Stimulated activated naive CD4-positive, alpha-beta T cell treated with Interleukin-2 at 50 U/mL for 16 hours (primary cell): ENCODE measurements at places on chromosomes 11 and 22.
A peak's percentile ranks its signal among the peaks of the same experiment; 100 is the strongest.

DNA sequence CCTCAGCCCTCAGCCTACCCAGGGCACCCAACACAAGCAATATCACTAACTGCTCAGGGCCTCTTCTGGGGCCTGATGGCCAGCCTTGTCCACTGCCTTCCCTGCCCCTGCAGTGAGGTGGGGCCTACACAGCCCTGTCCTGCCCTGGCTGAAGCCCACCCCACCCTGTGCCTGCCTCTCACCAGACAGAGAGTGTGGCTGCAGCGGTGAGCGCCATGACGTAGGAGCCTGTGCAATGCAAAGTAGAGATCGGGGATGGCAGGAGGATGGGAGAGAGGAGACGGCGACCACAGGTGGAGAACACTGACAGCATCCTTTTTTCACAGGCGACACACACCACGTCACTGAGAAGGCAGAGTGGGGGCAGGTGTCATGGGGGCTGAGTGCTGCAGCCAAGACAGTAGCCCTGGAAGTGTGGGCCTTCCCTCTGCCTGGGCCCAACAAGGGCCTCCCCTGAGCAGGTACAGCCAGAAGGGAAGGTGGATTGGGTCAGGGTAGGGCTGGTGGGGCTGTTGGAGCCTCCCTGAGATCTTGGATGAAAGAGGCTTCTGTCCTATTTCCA lies 65.3 kb upstream of the CLTCL1 start:
- no peak for DNase-seq

DNA sequence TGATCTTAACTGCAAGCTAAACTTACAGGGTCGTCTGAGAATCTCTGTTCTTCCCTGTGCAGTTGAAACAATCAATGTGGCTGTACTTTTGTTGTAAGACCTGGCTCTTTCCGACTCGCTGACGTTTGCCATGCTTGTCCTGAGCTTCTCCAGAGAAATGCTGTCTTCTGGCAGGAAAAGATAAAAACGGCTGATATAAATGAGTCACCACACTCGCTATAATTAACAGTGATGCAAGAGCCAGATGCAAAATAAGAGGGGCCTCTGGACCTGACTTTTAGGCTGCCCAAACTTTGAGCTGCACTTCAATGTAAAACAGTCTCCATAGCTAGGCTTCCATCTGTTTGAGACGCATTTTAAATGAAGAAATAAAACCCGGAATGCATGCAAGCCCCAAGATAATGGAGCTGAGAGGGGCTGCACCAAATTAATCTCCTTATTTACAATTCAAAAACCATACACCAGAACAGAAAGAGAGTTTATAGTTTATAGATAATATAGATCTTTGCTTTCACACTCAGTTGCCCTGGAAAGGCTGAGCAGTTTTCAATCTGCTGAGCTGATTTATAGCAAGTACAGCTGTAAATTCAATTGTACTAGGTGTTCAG lies 48.5 kb downstream of the WT1 start:
- DNase-seq: no peak

DNA sequence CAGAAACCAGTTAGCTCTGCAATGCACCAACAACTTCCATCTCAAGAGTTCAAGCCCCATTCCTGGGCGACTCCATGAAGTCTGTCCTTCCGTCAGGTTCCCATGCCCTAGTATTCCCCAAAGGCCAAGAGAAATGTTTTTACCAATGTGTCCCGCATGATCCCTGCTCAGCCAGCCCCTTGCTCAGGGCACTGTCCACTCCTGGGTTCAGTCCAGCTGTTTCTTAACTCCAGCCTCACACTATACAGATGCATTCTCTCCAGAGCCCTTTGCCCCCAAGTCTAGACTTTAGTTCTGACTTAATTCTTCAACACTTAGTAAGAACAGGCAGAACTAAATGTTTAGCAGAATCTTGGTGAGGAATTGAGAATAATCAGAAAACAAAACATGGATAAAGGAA lies 497.5 kb downstream of the SOX6 start:
- DNase-seq: no peak

- peak; percentile 24 for DNase-seq
Measured at GRCh38 chr22:39253435-39254070, 8.8 kb upstream of the PDGFB start.

- no peak for DNase-seq
Measured at GRCh38 chr11:35376613-35377012, 42.7 kb downstream of the SLC1A2 start.

- DNase-seq: peak; percentile 19
Measured at GRCh38 chr11:75524665-75525432, 892 bp downstream of the GDPD5 start.

DNA sequence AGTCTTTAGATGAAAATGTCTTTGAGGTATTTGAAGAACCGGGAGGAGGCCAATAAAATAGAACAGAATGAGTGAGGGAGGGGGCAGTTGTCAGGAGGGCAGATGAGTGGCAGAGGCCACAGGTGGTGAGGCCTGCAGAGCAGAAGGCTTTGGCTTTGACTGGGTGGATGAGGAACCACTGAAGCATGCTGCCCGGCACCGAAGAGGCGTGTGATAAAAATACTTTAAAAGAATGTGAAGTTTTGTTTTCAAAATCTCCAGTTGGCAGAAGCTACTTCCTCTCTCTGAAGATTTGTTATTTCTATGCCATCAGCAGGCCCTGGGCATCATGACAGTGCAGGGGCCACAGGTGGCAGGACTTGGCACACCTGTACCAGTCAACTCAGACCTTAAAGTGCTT lies 6.3 kb downstream of the MS4A12 start:
- no peak for DNase-seq

GRCh38 chr11:4030197-4030596 lies 64.4 kb upstream of the RRM1 start:
- DNase-seq: no peak

GRCh38 chr11:33177676-33178336 lies 16.5 kb upstream of the CSTF3 start:
- no peak for DNase-seq

GRCh38 chr11:116376547-116376946 lies 396.2 kb downstream of the BUD13 start:
- no peak for DNase-seq

DNA sequence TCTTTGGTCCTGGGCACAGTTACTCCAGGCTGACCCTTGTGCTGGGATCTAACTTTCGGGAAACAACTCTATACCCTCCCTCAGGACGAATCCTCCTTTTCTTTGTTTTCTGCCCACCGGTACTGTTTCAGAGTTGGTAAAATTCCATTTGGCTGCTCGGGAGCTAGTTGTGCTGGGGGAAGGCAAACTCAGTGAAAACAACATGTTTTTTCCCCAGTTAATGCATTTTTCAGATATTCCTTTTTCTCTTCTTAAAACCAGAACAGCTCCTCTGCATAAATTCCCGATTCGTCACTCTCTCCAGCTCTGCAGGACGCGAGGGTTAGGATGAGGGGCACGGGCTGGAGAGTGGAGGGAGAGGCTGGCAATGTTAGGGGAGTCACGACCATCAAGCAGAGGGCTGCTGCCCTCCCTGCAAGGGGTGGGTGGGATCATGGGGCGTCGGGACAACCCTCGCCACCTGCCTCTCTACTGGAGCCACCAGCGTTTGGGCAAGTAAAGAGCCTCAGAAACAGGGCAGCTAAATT lies 31.3 kb downstream of the LRRC10B start:
- DNase-seq: no peak

GRCh38 chr22:26585104-26585790 lies 4.7 kb downstream of the TPST2 start:
- no peak for DNase-seq

- no peak for DNase-seq
Measured at GRCh38 chr11:109350091-109350490, 71.9 kb upstream of the C11orf87 start.

DNA sequence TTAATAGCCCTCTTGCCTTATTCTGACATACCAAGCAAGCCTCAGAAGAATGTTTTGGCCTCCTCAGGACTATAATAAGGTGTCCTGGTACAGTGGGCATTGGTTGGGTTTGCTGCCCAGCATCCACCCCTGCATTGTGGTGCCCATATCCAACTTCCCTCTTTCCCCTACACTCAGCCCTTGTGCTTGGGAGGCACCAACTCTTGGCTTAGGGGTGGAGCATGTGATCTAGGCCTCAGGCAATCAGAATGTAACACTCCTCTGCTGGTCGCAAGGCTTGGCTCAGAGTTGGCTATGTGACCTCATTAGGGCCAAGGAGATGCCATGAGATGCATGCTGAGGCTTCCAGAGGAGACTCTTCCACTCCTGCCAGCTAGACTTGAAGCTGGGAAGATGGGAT lies 123.0 kb downstream of the CSNK2A3 start:
- no peak for DNase-seq

GRCh38 chr11:116955548-116955947 lies 118.1 kb upstream of the APOA1 start:
- DNase-seq: no peak

- no peak for DNase-seq
Measured at GRCh38 chr11:7537265-7537664, 23.5 kb downstream of the PPFIBP2 start.

DNA sequence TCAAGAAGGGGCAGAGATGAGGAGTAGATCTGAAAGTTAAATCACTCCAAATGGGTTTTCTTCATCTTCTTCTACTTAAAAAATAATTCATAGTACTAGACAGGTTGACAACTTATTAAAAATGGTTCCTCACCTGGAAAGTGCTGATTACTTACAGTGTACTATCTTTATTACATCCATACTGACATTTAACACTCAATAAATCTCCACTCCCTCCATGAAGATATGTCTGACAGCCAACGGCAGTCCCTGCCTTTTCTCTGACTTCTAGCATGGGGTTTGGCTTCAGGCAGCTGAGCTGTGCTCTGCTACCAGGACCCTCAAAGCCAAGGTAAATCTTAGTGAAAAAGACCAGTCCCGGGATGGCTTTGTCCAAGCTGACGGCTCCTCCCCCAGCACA lies 133.4 kb upstream of the CSNK2A3 start:
- no peak for DNase-seq

DNA sequence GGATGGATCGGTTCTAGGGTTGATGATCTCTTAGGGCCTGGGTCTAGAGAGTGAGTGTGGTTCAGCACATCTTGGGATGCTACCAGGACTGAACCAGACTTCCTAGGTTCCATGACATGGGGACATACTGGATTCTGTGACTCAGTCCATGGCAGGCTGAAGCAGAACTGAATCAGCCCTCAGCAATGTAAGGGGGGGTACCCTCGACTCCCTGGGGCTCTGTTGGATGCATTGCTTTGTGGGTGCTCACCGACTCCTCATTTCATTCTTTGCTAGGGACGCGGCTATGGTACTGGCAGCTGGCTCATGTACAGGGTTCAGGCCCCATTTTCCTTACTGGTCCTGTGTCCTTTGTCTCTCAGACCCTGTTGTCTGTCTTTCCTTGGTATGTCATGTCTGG lies 733 bp upstream of the GRAMD1B start:
- no peak for DNase-seq

DNA sequence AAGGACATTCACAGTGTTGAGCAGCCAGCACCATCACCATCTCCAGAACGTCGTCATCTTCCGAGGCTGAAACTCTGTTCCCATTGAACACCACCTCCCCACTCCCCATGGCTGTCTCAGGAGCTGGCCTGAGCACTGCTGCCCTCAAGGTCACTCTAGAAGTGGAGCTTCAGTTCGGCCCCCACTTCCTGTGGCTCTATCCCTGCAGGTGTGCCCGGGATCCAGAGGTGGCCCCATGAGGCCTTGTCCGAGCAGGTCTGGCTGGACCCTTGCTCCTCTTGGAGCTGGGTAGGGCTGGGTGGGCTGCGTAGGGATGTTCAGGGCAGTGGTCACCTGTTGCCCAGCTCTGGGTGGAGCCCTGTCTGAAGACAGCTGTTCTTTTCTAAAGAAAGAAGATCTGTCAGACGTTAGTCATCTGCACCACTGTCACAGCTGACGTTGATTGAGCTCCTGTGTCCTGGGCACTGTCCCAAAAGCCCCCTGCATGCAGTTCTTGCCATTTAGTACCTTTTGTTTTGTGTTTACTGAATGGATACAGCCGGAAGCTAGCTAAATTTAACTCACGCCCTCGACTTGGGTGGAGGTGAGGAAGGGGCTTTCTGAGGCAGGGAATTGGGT lies 75.5 kb upstream of the CLDN5 start:
- no peak for DNase-seq

- DNase-seq: no peak
Measured at GRCh38 chr22:49997251-49997599, 15.3 kb downstream of the IL17REL start.

DNA sequence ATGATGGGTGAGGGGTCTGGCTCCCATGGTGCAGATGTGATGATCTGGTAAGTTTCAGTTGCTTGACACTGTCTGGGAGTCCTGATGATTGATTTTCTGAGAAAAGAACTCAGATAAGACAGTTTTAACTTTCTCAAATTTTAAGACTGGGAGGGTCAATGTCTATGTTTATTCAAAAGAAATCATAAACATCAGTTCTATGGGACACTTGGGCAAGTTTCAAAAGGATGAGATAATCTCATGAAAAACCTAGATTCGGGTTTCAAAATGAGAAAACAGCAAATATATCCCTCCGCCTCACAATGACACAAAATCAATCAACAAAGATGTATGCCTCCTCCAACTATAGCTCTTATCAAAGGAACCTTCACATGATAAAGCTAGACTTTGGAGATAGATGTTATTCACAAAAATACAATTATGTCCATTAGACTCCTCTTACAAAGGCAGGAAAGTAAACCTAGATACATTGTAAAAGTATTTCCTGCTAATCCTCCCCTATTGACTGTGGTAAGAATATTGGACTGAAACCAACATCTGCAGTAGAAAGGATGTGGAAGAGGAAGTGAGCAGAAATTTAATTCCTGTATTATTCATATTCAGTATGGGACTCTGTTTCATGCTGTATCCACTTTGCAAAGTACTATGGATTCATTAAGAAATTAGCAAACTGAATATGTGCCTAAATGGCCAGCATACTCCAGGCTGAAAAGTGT lies 21.6 kb downstream of the SVIP start:
- no peak for DNase-seq

DNA sequence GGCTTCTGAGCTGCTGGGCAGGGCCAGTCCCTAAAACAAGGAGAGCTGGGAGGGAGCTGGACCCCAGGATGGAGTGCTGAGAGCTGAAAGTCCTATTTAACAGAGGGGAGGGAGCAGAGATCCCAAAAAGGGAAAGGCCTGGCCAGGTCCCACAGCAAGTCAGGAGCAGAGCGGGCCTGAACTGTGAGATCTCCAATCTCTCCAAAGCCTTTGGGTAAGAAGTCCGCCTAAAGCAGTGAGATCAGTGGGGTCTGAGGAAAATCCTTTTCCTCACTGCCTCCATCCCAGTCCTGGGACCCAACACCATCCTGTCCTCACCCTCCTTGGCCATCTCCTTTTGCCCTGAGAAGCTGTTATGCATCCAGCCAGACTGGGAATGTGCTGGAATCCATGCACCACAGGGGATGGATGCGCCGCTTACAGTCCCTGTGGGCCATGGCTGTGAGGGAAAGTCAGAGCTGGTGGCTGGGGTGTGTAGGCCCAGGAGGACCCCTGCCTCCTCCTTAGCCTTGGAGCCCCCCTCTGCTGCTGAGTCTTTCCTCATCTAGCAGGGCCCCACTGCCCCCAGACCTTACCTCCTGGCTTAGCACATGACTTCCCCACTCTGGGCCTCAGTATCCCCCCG lies 8.6 kb downstream of the LRRC75B start:
- no peak for DNase-seq

- DNase-seq: no peak
Measured at GRCh38 chr11:71183878-71184277, 68.5 kb downstream of the SHANK2 start.
